ENCODE measurements at places on chromosomes 6 and 20. TPM values are rescaled to one million over a fixed set of nuclear protein-coding genes. Genes with fewer than 3 reads are reported as not detected.

APMAP gene
- total RNA-seq, result 96.6 TPM

DNA sequence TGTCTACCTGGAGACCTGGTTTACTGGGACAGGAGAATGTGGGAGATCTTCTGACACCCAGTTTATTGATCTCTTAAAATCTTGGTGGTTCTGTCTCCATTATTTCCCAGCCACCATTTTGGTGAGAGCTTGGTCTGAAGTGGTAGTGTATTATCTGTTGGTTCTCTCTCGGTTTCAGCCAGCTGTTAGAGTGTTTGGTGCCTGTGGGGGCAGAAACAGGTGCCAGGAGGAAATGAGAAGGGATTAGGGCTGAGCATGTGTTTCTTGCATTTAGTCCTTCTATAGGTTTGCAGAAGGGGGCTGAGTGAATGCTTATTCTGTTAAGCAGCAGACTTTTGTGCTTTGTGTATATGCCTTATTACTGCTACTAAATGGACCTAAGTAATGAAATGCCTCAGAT is 9.6 kb downstream of the JARID2 start:
- DNase-seq, result no peak

DNA sequence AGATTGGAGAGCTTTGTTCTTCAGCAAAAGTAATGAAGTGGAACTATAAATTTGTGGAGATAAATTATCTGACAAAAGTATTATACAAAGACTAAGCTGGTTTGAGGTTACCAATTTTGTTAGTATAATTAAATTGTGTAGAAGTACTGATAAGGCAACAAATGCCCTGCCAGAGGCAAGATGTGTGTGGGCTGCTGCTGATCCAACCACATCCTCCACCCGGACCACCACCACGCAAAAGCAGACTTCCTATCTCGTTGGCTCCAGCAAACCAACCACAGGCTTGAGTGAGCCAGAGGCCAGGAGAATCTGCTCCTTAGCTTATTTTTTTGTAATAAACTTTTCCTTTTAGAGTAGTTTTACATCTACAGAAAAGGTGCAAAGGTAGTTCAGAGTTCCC is 1.1 kb upstream of the MYLK4 start:
- DNase-seq, result no peak

GRCh38 chr20:2745060-2745910 is 52.7 kb downstream of the EBF4 start:
- DNase-seq, result no peak

- no peak for DNase-seq
These were observed 3.8 kb downstream of the SLC44A4 start for GRCh38 chr6:31874836-31875572.

Measured in PC-9 (cell line).